Hematopoietic multipotent progenitor cell treated with erythropoietin and hydrocortisone succinate and interleukin-3 and kit ligand, for 4 days (in vitro differentiated cells): ENCODE measurements at places on chromosomes 1 and 21.

GRCh38 chr1:220877377-220878095, 1.7 kb upstream of the HLX start:
- peak; percentile 51 for DNase-seq

- no peak for DNase-seq
Observed at GRCh38 chr1:183791319-183791718, 13.6 kb upstream of the RGL1 start.

DNA sequence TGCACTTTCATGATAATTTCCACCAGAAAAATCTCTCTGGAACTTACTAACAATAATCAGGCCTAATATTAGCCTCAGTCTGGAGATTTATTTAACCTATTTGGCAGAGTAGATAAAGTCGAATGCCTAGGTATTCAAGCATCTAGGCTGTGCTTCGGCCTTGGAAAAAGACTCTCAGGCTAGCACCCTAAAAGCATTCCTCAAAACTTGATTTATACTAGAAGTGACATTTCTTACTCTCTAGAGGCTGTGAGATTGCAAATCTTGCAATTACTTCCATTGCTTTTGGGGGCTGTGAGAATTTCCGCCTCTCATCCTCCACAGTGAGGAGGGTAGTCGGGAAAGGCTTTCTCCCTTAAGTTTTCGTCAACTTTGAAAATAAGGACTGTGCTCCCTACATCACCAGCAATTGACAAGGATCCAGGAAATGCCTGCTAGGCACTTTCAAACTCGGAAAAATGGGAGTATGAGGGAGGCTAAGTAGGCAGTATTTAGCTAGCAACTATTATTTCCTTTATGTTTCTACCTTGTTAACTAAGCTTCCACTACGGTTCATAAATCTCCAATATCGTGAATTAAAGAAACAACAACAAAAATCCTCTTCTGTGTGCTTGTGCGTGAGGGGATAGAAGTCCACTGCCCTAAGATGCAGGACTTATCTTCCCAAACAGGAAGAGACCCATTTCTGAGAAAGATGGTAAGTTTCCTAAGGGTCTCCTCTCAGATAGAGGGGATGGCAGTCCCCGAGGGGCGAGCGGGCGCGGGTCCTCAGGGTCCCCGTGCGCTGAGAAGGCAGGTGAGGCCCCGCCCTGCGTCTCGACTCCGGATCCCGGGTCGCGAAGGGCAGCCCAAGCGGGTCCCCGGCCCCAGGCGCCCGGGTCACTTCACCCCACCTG, 1.1 kb upstream of the LMO4 start:
- no peak for DNase-seq

DNA sequence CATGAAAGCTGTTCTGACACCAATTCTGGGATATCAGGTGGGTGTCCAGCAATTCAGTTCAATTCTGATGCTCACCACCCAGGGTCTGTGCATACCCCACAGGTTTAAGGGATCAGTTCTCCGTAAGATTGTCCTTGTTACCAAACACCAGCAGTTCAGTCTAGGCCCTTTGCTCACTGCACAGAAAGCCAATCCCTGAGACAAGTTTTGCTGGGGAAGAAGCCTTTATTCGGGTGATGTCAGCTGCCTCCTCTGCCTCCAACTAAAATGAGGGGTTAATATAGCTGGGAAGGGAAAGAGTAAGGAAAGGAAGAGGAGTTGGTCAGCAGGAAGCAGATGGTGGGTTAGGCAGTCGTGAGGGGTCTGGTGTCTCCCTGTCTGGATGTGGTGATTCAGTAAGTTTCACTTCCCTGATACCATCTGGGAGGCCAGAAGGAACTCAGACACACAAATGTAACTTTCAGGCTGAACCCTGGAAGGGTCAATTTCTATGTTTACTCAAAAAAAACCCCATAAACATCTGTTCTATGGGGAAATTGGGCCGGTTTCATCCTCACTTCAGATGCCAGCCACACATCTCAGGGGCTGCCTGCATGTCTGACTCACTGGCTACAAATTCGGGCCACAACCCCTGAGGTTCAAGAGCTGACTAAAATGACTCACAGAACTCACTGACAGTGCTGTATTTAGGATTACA, 83.3 kb upstream of the PGBD5 start:
- DNase-seq: no peak
